ENCODE measurements at places on chromosomes 6 and 20. TPM values are rescaled to one million over a fixed set of nuclear protein-coding genes. Genes with fewer than 3 reads are reported as not detected.
A peak's percentile ranks its signal among the peaks of the same experiment; 100 is the strongest.

DNA sequence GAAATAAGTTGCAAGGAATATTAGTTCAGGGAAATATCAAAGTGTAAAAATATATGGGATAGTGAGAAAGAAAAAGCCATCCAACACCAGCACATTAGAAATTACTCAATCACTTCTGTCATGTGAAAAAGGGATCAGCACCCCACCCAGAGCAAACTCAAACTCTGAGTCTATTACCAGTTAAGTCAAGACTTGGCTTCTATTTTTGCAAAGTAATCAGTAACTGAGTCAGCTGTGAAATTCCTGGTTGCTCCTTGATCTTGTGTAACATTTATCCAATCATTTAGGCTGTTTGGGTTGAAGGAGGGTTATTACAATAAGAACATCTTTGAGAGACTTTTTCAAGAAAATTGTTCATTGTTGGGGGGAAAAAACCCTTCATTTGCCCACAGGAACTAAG is 51.2 kb downstream of the SLC22A23 start:
- no peak for DNase-seq
- no peak overlapping the region for H3K4me3 ChIP-seq
- peaks cover 64% of the 10 kb centered on the region for H3K4me1 ChIP-seq
- H3K36me3 ChIP-seq: peaks cover 2% of the 10 kb centered on the region

DNA sequence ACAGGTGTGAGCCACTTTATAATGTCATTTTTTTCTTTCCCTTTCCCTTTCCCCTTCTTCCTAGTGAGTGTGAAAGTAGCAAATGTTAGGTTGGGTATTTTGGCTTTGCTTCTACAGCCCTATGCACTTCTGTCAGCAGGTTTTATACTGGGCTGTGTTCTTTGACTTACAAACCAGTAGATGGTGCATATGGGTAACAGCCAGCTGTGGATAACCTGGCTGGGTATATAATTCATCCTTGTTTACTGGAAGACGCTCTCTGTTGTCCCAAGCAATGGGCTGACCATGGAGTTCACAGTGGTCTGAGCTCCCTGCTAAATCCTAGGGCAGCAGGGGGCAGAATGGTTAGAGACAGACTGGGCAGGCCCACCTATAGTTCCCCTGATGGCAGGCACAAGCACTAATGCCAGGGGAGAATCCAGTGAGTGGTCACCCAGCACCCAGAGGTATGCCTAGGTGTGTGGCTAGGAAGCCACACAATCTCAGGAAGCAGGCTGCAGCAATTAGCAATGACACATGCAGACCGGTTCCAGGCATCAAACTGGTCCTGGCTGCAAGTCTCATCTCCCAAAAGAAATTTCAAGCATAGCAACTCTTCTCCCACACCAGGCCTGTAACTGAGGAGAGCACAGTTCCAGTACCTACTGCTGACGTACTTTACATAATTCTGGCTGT is 592.7 kb upstream of the MAN1A1 start:
- no peaks in the 10 kb centered on the region for H3K36me3 ChIP-seq
- H3K4me3 ChIP-seq: no peak overlapping the region
- DNase-seq: no peak
- H3K4me1 ChIP-seq: no peaks in the 10 kb centered on the region

DNA sequence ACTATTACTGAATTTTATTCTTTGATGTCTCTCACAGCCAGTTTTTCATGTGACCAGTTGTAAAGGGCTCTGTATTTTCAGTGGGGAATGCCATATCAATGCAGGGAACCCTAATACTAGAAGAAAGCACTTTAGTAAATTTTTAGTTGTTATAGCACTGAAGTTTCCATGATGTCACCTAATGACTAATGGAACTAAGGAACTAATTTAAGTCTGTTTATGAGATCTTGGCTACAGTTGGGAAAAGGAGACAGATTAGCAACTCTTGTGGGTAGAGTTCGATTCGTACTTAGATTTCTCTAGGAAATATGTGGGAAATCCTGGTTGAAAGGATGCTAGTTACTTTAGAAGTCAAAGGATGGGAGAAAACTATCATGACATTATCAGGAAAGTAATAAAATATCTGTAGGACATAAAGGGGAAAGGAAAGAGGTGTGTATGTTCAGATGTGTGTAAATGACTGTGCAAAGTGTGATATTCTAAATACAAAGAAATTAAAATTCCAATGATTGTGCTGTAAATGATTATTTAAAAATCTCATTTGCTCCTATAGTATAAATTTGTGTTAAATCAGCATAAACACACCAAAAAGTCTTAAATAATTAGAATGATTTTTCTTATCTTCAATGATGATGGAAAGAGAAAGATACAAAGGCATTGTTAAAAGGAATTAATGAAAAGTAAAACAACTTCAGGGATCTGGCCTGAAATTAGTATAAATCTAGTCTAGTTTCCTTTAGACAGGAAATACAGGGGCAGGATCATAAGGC is 103.4 kb downstream of the LRRC1 start:
- no peak overlapping the region for H3K27ac ChIP-seq
- no peaks in the 10 kb centered on the region for H3K4me1 ChIP-seq
- peaks cover 37% of the 10 kb centered on the region for H3K36me3 ChIP-seq
- H3K4me3 ChIP-seq: no peak overlapping the region

DNA sequence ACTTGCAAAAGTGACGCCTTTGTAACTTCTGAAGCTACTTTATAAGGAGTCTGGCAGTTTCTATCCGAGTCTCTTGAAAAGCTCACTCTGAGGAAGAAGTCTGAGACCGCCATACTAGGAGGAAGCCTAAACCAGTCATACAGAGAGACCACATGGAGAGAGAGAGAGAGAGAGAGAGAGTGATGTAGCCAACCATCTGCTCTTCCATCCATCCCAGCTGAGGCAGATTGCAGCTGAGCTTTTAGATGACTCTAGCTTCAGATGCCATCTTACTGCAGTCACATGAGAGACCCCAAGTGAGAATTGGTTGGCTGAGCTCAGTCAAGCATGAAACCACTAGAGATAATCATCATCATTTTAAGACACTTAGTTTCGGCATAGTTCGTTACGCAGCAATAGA is 15.0 kb upstream of the DTNBP1 start:
- no peaks in the 10 kb centered on the region for H3K27me3 ChIP-seq
- no peak overlapping the region for H3K4me3 ChIP-seq
- DNase-seq: no peak
- no peaks in the 10 kb centered on the region for H3K36me3 ChIP-seq

DNA sequence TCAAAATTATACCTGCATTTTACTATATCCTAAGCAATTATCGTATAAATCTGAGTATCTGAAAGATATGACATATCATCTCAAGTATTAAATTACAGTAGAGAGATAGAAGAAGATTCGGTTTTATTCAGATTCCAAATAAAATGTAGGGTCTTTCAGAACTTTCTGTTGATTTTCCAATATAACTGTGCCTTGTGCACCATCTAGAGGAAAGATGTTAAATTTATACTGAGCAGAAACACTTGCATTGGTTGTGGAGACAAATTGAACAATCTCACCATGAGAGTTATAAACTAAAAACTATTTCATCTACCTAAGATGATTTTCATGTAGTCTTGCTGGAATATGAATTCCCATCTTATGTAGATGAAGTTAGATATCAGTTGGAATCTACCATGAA is 26.8 kb upstream of the HSF2 start:
- H3K4me3 ChIP-seq: no peak overlapping the region
- H3K27me3 ChIP-seq: no peaks in the 10 kb centered on the region
- H3K27ac ChIP-seq: no peak overlapping the region
- H3K4me1 ChIP-seq: no peaks in the 10 kb centered on the region
- H3K36me3 ChIP-seq: no peaks in the 10 kb centered on the region

DNA sequence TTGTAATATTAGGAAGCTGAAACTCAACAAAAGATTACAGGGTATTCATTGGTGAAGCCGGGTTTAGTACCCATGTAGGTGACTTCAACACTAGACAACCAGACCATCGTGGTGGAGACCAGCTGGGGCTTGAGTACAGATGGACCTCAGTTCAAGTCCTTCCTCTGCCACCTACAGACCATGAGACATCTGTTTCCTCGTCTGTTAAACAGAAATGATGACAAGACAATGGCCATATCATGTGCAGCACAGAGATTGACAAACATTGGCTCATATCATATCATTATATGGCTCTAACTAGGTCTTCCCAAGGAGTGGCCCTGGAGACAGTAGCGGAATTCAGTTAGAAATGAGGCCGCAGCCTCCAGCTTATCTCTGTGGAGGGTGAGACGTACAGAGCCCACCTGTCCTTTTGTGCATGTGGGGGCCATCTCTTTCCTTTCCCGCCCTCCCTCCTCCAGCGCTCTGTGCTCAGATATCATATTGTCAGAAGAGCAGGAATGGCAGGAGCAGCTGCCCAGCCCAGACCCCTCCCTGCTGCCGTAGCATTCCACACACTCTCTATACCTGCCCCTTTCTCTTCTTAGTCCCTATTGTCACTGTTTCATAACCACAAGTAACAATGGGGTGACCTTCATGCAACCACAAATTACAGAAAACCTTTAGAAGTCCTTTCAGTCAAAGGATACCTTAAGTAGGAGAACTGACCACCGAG is 75.1 kb downstream of the LY86 start:
- no peaks in the 10 kb centered on the region for H3K36me3 ChIP-seq
- H3K4me3 ChIP-seq: no peak overlapping the region
- H3K4me1 ChIP-seq: peaks cover 24% of the 10 kb centered on the region
- no peaks in the 10 kb centered on the region for H3K27me3 ChIP-seq
- DNase-seq: no peak
- H3K27ac ChIP-seq: no peak overlapping the region

GRCh38 chr6:34331371-34332050 is 61.0 kb downstream of the NUDT3 start:
- no peaks in the 10 kb centered on the region for H3K4me1 ChIP-seq
- no peak for DNase-seq
- no peak overlapping the region for H3K4me3 ChIP-seq
- H3K36me3 ChIP-seq: no peaks in the 10 kb centered on the region
- no peaks in the 10 kb centered on the region for H3K27me3 ChIP-seq

- DNase-seq: no peak
- no peaks in the 10 kb centered on the region for H3K27me3 ChIP-seq
Measured at GRCh38 chr6:166335378-166336302, 6.7 kb downstream of the SFT2D1 start.

DNA sequence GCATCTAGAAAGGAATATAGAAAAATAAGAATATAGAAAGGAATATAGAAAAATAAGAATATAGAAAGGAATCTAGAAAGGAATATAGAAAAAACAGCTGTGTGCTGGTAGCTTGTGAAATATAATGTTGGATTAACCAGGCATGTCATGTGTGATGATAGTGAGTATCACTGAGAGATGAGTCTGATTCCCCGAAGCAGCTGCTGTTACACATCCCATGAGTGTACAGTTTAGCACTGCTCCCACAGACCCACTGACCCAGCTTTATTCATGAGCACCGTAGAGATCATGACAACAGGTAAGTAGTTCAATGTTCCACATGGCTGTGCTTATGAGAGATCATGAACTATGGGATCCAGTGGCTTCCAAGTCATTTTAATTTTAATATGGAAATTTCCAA is 64.8 kb downstream of the SLC22A3 start:
- H3K4me3 ChIP-seq: no peak overlapping the region
- no peaks in the 10 kb centered on the region for H3K4me1 ChIP-seq
- no peaks in the 10 kb centered on the region for H3K36me3 ChIP-seq
- no peak for DNase-seq

- H3K27ac ChIP-seq: no peak overlapping the region
- H3K36me3 ChIP-seq: no peaks in the 10 kb centered on the region
- no peak overlapping the region for H3K4me3 ChIP-seq
- H3K4me1 ChIP-seq: no peaks in the 10 kb centered on the region
Measured at GRCh38 chr20:33046412-33046811, 7.3 kb upstream of the BPIFB3 start.

GRCh38 chr20:49398401-49399144 is 83.9 kb downstream of the KCNB1 start:
- peak overlapping the region; percentile 34 for H3K27ac ChIP-seq
- H3K4me3 ChIP-seq: no peak overlapping the region
- no peaks in the 10 kb centered on the region for H3K27me3 ChIP-seq
- no peaks in the 10 kb centered on the region for H3K36me3 ChIP-seq
- DNase-seq: no peak

DNA sequence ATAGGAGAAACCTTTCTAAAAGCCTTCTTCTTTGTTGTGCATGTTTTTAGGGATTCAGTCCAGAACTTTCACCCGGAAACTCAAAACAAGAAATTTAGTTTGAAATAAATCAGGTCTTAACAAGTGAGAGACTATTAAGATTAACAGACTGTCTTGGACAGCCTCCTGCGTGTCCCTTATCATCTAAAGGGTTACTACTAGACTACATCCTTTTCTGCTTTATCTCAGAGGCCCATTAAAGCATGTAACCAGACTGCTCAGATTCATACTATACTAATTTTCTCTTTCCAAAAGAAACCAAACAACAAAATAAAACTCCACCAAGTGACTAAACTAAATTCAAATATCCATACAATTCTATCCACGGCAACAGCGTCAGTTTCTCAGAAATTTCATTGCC is 173.8 kb downstream of the GMPR start:
- no peak for DNase-seq
- H3K4me1 ChIP-seq: peaks cover 25% of the 10 kb centered on the region
- H3K36me3 ChIP-seq: no peaks in the 10 kb centered on the region
- H3K4me3 ChIP-seq: no peak overlapping the region
- H3K27me3 ChIP-seq: no peaks in the 10 kb centered on the region

DNA sequence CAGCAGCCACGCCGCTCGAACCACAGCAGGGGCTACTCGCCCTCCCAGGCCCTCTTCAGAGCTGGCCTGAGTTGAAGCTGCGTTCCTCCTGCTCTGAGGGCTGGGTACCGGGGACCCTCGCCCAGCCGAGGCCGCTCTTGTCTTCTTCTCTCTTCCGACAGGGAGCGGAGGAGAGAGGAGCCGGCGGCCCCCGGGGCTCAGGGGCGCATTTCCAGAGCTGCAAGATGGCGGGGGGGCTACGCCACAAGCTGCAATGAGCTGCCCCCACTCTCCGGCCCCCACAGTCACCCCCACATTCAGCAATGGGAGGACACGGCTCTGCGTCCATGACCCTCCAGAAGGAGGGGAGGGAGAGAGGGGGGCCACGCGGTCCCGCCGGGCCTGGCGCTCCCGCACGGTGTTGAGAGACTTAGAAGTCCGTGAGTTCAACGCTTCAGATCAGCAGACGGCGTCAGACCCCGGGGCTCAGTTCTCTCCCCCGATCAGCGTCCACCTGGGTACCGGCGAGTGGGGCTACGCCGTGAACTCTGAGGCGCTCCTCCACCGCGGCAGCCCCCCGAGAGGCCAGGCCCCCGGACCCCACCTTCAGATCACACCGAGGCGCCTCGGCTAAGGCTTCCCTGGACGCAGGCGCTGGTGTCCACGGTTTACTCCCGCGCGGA is 31.6 kb downstream of the SLC2A4RG start:
- peaks cover 25% of the 10 kb centered on the region for H3K4me1 ChIP-seq
- H3K27ac ChIP-seq: no peak overlapping the region
- H3K4me3 ChIP-seq: no peak overlapping the region
- no peaks in the 10 kb centered on the region for H3K27me3 ChIP-seq

The LAMA5 gene
- total RNA-seq: 623 TPM

The ADGRG6 gene
- 56.6 TPM for total RNA-seq

The NR2E1 gene
- 0.38 TPM for total RNA-seq

The ROS1 gene
- 0.56 TPM for total RNA-seq

The HLA-DOB gene
- 3.2 TPM for total RNA-seq

The CAP2 gene
- total RNA-seq: 2.9 TPM

Data from suprapubic skin (tissue), 4 donors.